ENCODE measurements at places on chromosomes 4 and X. TPM values are rescaled to one million over a fixed set of nuclear protein-coding genes. Genes with fewer than 3 reads are reported as not detected.
A peak's percentile ranks its signal among the peaks of the same experiment; 100 is the strongest.

DNA sequence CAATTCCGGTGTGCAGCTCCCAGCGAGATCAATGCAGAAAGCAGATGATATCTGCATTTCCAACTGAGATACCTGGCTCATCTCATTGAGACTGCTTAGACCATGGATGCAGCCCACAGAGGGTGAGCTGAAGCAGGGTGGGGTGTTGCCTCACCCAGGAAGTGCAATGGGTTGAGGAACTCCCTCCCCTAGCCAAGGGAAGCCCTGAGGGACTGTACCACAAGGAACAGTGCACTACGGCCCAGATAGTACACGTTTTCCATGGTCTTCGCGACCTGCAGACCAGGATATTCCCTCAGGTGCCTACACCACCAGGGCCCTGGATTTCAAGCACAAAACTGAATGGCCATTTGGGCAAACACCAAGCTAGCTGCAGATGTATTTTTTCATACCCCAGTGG lies 150.0 kb downstream of the TET2 start:
- no peak for DNase-seq
- no peak overlapping the region for H3K27ac ChIP-seq
- no peaks in the 10 kb centered on the region for H3K27me3 ChIP-seq
- no peaks in the 10 kb centered on the region for H3K4me1 ChIP-seq

DNA sequence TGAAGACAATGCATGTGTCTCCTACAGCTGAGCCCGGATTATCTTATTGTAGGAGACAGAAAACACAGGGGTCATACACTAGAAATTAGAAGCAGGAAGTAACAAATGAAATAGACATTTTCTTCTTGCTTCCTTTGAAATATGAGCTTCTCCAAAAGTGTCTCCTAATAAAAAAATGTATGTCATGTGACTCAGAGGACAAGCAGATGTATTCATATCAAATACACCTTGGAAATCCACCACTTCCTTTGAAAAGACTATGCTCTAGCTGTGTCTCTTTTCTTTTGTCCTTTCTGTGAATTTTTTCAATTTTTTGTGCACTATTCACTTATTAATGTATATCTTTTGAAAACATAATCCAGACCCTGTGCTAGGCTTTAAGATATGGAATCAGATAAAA lies 1906.2 kb downstream of the C4orf33 start:
- DNase-seq, result no peak
- H3K36me3 ChIP-seq, result no peaks in the 10 kb centered on the region
- H3K27me3 ChIP-seq, result no peaks in the 10 kb centered on the region
- no peaks in the 10 kb centered on the region for H3K4me1 ChIP-seq
- H3K4me3 ChIP-seq, result no peak overlapping the region
- H3K27ac ChIP-seq, result no peak overlapping the region

- DNase-seq, result no peak
- no peaks in the 10 kb centered on the region for H3K36me3 ChIP-seq
- H3K4me3 ChIP-seq, result no peak overlapping the region
- H3K4me1 ChIP-seq, result no peaks in the 10 kb centered on the region
- H3K27ac ChIP-seq, result no peak overlapping the region
These were observed 1425.5 kb downstream of the PCDH18 start for GRCh38 chr4:136106753-136107152.

DNA sequence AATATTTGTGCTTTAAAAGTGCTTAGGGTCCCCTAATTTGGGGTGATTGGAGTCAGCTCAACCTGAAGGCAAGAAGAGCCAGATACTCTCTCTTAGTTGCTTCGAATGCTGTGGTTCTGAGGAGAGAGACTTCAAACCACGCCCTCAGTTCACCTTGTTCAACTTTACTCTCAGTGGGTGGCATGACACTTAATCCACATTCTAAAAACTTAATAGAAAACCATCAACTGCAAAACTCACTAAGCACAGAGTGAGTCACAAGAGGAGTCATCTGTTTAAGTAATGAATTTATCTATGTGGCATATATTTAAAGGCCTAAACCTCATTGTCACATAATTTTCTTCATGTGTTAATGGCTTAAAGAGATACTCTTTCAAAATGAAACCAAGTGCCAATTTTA lies 99.5 kb upstream of the SLC4A4 start:
- DNase-seq, result no peak
- no peaks in the 10 kb centered on the region for H3K36me3 ChIP-seq
- no peaks in the 10 kb centered on the region for H3K27me3 ChIP-seq
- no peak overlapping the region for H3K27ac ChIP-seq
- peaks cover 7% of the 10 kb centered on the region for H3K4me1 ChIP-seq

DNA sequence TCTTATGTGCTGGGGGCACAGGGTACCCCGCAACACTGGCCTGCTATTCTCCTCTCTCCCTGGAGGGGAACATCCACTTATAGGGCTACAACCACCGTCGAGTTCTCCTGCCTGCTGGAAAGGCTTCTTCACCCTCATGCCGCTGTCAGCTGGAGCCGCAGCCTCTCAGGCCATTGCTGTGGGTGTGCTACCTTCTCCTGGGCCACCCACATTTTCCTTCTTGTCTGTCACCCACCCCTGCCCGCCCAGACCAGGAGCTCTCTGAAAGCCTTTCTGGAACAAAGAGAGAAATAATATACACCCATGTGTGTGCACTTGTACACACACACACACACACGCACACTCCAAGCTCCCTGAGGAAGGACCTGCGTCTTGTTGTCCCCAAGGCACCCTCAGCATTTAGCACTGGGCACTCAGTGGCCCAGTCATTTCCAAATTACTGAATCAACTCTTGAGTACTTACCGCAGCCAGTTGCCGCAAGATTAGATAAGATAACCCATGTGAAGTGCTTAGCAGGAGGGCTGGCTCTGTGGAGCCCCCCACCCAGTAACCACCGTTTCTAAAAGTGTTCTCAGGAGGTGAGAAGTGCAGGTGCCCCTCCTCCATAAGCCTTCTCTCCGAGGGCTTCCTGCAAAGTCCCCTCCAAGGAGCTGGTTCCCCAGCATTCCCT lies 50.2 kb downstream of the CPZ start:
- no peak for DNase-seq
- H3K4me1 ChIP-seq, result no peaks in the 10 kb centered on the region
- H3K4me3 ChIP-seq, result no peak overlapping the region
- no peaks in the 10 kb centered on the region for H3K36me3 ChIP-seq
- no peak overlapping the region for H3K27ac ChIP-seq
- H3K27me3 ChIP-seq, result no peaks in the 10 kb centered on the region

GRCh38 chr4:118273642-118274041 lies 79.2 kb downstream of the PRSS12 start:
- H3K4me1 ChIP-seq, result peaks cover 4% of the 10 kb centered on the region
- DNase-seq, result no peak
- H3K4me3 ChIP-seq, result no peak overlapping the region
- H3K36me3 ChIP-seq, result no peaks in the 10 kb centered on the region
- H3K27ac ChIP-seq, result no peak overlapping the region

- no peaks in the 10 kb centered on the region for H3K36me3 ChIP-seq
- no peak overlapping the region for H3K4me3 ChIP-seq
- H3K27ac ChIP-seq, result no peak overlapping the region
- H3K27me3 ChIP-seq, result no peaks in the 10 kb centered on the region
- H3K4me1 ChIP-seq, result no peaks in the 10 kb centered on the region
- DNase-seq, result no peak
These were observed 127.2 kb upstream of the MAP3K15 start for GRCh38 chrX:19642241-19643109.

DNA sequence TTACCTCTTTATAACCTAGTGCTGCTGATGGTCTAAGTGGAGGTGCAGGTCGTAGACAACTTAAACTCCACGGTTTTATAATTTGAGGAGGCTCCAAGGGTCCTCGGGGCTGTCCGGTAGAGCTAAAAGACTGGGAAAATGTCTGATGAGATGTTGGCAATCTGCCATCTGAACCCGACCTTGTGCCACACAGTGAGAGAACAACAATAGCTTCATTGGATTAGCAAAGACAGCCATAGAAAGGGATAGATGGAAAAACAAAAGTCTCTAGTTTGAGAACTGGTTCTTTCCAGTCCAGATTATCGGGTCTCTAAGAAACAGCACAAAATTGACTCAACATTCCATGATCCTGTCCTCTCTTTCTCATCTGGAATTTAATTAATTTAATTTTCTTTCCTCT lies 31.6 kb downstream of the CD40LG start:
- peaks cover 5% of the 10 kb centered on the region for H3K36me3 ChIP-seq
- no peaks in the 10 kb centered on the region for H3K4me1 ChIP-seq
- no peaks in the 10 kb centered on the region for H3K27me3 ChIP-seq
- H3K4me3 ChIP-seq, result no peak overlapping the region

- H3K4me3 ChIP-seq, result no peak overlapping the region
- H3K27me3 ChIP-seq, result no peaks in the 10 kb centered on the region
- no peak for DNase-seq
- peak overlapping the region; percentile 93 for H3K27ac ChIP-seq
These were observed 219.0 kb downstream of the PALLD start for GRCh38 chr4:168715896-168716295.

DNA sequence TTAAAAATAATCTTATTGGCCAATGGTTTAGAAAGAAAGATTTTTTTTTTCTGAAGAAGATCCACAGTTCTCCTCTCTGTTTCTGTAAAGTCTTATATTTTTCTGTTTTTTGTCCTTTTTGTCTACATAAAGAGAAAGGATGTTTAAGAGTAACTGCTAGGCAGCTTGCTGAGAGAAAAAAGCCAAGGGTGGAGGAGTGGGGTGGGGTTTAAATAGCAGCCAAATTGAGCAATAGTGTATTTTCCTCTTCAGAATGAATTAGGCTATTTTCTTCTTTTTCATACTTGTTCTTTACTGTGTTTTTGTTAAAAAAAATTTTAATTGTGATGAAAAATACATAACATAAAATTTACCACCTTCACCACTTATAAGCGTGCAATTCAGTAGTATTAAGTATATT lies 224.6 kb downstream of the SOWAHB start:
- DNase-seq, result no peak
- H3K27ac ChIP-seq, result peak overlapping the region; percentile 84
- no peak overlapping the region for H3K4me3 ChIP-seq
- H3K4me1 ChIP-seq, result peaks cover 50% of the 10 kb centered on the region
- H3K27me3 ChIP-seq, result no peaks in the 10 kb centered on the region
- H3K36me3 ChIP-seq, result no peaks in the 10 kb centered on the region

DNA sequence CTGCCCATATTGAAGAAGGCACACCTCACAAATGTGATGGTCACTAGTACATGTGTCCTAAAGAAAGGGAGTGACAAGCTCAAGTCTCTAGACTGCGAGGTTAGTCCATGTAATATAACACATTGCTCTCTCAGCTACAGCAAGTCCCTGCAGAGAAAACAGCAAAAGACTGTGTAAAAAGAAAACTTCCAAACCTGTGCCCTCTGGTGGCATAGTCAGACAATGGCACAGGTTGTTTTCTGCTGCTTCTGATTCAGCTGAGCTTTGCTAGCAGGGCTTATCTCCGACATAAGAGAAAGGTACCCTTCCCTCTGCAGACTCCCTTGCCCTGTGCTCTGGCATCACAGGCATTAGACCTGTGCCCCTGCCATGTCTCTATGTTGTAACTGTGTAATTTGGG lies 1.4 kb upstream of the SERPINA7 start:
- no peak for DNase-seq
- H3K36me3 ChIP-seq, result no peaks in the 10 kb centered on the region
- H3K4me3 ChIP-seq, result no peak overlapping the region

DNA sequence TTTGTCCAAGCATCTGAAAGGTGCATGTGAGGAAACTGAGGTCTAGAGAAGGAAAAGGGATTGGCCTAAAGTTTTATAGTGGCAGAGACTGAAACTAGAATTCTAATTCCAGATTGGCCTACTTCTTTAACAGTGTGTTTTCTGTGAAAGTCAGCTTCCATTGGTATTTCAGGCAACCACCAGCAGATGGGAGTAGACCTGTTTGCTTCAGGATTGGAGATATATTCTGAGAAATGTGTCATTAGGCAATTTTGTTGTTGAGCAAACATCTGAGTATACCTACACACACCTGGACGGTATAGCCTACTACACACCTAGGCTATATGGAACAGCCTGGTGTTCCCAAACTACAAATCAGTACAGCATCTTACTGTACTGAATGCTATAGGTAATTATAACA lies 207.3 kb upstream of the RADX start:
- no peak overlapping the region for H3K4me3 ChIP-seq
- H3K27ac ChIP-seq, result no peak overlapping the region
- H3K27me3 ChIP-seq, result no peaks in the 10 kb centered on the region
- no peaks in the 10 kb centered on the region for H3K36me3 ChIP-seq
- no peak for DNase-seq

DNA sequence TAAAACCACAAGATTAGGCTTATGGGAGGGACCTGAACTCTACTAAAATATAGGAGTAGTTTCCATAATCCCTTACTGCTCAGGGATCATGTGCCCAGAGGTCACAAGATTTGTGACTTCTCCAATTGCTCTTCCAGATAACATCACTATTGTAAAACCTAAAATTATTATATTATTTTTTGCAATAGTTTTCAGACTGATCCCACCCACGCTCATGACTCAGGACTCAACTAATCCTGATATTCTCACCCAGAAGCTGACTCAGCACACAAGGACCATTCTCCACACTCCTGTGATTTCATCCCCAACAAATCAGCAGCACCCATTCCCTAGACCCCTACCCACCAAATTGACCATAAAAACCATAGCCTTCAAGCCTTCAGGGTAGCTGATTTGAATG lies 24.0 kb upstream of the RPL34 start:
- H3K36me3 ChIP-seq, result no peaks in the 10 kb centered on the region
- H3K4me3 ChIP-seq, result no peak overlapping the region
- H3K27me3 ChIP-seq, result no peaks in the 10 kb centered on the region
- no peaks in the 10 kb centered on the region for H3K4me1 ChIP-seq

- H3K27ac ChIP-seq, result peak overlapping the region; percentile 90
- no peaks in the 10 kb centered on the region for H3K27me3 ChIP-seq
- H3K4me3 ChIP-seq, result no peak overlapping the region
- peaks cover 39% of the 10 kb centered on the region for H3K4me1 ChIP-seq
These were observed 84.3 kb downstream of the REPS2 start for GRCh38 chrX:17030580-17031270.

DNA sequence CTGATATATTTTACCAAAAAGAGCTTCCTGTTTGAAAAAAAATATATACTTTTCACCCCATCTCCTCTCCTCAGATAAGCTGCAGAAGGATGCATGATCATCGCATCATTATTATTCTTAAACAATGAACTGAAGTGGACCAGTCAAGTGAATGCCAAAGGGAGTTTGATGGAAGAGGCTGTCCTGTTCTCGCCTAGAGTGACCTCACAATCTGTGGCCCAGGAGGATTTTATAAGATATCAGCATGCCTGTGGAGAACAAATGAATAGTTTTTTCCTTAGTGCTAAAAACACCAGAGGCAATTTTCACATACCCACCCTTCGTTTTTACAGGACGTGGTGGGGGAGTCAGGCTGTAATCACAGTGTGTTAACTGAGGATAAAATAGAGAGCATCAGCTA lies 112.7 kb downstream of the USP46 start:
- H3K36me3 ChIP-seq, result no peaks in the 10 kb centered on the region
- peaks cover 10% of the 10 kb centered on the region for H3K4me1 ChIP-seq
- DNase-seq, result no peak
- no peaks in the 10 kb centered on the region for H3K27me3 ChIP-seq
- H3K4me3 ChIP-seq, result no peak overlapping the region
- H3K27ac ChIP-seq, result no peak overlapping the region

GRCh38 chrX:110082161-110082560 lies 79.2 kb downstream of the TMEM164 start:
- peak overlapping the region; percentile 53 for H3K27ac ChIP-seq
- no peaks in the 10 kb centered on the region for H3K27me3 ChIP-seq
- no peak for DNase-seq
- peaks cover 35% of the 10 kb centered on the region for H3K4me1 ChIP-seq

PUDP gene
- 12.7 TPM for total RNA-seq

GAGE12F gene
- not detected for total RNA-seq

PABPC1L2A gene
- total RNA-seq, result not detected

VMA21 gene
- 39.3 TPM for total RNA-seq

GPR34 gene
- 28.0 TPM for total RNA-seq

MAGEA11 gene
- total RNA-seq, result not detected

NLRP2B gene
- 0.95 TPM for total RNA-seq

NXT2 gene
- total RNA-seq, result 1.6 TPM

Measured in thoracic aorta (tissue), 2 donors.